CD4-positive, alpha-beta T cell treated with Interleukin-6 at 100 ng/mL for 8 hours (primary cell): ENCODE measurements at places on chromosomes 7 and 10.

GRCh38 chr10:91614225-91614624, 18.6 kb downstream of the PPP1R3C start:
- no peak for DNase-seq

- no peak for DNase-seq
Observed at GRCh38 chr7:155172141-155172540, 102.0 kb downstream of the HTR5A start.

DNA sequence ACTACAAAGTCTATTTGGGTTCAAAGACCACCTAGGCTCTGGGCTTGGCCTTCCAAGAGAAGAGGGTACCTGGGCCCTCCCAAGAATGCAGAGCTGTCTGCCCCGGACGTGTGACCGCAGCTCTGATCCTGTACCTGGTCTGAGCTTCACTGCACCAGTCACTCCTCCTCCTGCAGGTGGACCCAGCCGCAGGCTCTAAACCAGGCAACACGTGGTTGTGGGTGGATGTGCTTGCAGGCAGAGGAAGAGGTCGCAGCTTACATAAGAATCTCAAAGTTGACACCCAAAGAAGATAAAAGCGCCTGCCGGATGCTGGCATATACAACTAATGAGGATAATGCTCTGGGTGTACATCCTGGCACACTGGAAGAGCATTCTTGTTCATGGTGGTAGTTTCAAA, 9.4 kb upstream of the PFKP start:
- no peak for DNase-seq

GRCh38 chr10:100562008-100562672, 26.4 kb downstream of the HIF1AN start:
- DNase-seq = peak; percentile 64

DNA sequence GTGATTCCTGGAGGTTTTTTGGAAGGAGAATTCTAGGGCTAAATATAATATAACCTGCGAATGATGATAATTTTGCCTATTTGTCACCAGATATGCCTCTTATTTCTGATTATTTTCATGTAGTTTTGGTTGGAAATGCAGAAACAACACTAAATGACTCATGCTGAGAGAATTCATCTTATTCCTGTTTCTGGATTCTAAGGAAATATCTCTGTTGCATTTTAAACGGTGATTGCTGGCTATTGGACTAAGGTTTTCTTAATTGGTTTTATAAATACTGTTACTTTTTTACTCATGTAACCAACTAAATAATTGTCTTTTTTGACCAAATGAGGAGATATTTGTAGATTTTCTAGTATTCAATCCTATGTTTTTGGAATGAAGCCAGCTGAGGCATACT, 204.9 kb upstream of the NPSR1 start:
- DNase-seq = no peak

DNA sequence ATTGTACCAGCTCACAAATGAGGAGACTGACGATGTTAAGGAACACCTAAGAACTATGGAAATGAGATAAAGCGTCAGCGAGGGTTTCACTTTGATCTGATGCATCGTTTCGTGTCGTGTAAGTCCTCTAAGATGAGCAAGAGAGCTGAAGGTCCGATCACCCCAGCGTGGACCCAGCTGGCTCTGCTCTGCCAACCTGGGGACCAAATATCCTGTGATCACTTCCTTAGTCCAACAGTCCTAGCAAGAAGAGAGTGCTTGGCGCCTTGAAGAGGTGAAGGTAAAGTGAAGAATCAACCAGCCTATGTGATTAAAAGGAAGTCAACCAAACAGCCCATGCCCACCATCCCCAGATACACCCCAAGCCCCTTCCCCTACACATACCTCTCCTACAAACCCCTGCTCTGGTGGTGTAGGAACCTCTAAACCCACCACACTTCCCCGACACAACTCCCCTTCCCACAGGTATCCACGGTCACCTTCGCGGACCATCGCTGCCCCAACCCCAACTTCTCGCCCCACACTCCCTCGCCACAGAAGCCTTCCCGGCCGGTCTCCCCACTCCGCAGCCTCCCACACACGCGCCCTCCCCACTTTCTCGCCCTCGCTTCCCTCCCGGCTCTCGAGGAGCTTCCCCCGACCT, 722 bp downstream of the UPF2 start:
- DNase-seq = peak; percentile 14

DNA sequence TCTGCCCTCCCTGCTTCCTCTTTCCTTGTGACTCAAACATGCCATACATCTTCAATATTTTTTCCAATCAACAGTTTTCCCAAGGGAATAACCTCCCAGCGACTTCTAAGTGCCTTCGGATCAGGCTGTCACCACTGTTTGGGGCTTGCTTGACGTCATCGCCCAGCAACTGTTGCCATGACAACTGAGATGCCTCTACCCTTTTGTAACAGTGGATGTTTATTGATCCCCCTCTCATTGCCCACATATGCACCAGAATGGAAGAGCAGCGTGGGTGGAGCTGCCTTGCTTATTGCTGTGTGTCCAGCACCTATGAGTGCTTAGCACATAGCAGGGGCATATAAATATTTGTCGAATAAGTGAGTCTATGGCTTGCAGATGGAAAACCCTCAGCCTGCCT, 14.4 kb downstream of the FFAR4 start:
- no peak for DNase-seq

- DNase-seq = no peak
Observed at GRCh38 chr10:73494213-73494612, 1.6 kb downstream of the PPP3CB start.

DNA sequence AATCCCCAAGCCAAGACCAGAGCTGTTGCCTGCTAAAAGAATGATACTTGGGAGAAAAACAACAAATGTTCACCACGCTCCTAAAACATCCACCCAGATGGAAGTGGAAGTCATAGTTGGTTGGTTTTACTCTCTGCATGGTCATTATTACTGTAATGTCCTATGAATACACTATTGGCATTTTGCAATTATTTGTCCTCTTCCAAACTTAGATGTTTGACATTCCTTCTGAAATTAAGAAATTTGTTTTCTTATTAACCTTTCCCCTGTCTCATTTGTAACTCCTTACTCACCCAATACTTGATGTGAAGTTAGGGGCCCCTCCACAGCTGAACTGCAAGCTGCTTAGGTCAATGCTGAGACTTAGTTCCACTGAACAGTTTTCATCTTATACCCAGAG, 383.3 kb downstream of the INHBA start:
- DNase-seq = no peak

- no peak for DNase-seq
Observed at GRCh38 chr10:687583-688311, 1.7 kb downstream of the DIP2C start.

DNA sequence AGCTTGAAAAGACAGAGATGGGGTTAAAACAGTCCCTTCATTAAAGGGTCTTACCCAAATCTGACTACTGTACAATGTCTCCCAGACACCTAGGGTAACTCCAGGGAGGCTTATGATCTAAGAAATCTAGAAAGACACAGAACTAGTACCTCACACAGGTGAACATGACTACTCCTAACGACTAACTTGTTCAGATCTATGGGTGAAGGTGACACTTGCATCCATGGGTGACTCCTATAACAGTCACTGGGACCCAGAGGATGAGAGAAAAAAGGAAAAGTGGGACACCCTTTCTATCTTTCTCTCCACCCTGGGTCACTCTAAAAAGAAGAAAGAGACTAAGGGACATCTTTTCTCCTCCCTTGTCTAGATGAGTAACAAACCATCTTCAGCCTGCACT, 19.2 kb downstream of the AKR1C8 start:
- no peak for DNase-seq

- DNase-seq = no peak
Observed at GRCh38 chr7:15571301-15571878, 9.6 kb upstream of the AGMO start.

DNA sequence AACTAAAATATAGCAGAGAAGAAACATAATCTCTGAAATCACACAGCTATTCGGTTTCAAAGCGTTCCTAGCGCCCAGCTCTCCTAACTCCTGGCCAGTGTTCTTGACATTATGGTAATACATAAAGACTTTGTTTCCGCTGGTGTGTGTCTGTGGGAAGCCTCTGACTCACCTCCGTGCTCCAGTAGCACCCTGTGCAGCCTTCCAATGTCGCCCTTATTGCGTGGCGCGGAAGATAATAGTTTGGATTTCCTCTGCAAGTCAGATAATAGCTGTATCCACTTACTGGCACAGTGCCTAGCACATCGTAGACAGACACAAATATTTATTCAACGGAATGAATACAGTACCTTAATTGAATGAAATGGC, 570 bp downstream of the BMS1 start:
- no peak for DNase-seq

DNA sequence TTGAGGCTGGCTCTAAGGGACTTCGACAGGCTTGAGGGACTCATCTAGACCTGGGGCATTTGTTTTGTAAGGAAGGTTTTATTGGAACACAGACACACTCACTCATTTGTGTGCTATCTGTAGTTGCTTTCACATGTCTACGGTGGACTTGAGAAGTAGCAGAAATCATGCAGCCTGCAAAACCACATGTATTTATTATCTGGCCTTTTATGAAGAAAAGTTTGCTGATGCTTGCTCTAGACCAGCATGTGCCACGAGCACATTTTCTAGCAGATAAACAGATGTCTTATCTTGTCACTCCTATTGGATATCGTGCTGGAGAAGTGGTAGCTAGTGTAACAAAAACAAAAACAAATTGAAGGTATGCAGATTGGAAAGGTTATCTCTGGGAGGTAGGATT, 9.8 kb downstream of the UPP1 start:
- no peak for DNase-seq

DNA sequence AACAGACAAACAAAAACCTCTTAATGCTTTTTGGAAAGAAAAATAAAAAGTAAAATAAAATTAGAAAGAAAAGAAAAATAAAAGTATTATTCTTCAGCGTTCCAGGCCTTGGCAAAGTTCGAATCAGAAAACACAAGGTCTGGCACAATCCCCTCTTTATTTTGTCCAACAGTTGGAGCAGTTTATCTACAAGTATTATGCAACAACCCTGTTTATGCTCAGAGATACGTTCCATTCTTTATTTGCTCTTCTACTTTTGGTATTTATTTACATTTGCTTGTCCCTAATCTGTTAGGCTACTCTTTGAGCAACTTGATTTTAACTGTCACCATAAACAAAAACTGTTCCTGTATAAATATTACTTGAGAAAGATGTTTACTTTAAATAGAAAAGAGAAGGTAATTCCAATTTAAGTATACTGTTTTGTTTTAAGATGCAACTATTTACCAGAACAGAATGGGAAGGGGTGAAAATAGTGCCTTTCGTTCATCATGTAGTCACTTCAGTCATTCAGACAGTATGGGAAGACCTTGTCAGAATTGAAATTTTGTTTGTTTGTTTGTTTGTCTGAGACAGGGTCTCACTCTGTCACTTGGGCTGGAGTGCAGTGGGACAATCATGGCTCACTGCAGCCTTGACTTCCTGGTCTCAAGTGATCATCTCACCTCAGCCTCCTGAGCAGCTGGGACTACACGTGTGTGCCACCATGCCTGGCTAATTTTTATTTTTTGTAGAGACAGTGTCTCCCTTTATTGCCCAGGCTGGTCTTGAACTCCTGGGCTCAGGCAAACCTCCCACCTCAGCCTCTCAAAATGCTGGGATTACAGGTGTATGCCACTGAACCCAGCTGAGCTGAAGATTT, 5.7 kb downstream of the PDK4 start:
- no peak for DNase-seq

DNA sequence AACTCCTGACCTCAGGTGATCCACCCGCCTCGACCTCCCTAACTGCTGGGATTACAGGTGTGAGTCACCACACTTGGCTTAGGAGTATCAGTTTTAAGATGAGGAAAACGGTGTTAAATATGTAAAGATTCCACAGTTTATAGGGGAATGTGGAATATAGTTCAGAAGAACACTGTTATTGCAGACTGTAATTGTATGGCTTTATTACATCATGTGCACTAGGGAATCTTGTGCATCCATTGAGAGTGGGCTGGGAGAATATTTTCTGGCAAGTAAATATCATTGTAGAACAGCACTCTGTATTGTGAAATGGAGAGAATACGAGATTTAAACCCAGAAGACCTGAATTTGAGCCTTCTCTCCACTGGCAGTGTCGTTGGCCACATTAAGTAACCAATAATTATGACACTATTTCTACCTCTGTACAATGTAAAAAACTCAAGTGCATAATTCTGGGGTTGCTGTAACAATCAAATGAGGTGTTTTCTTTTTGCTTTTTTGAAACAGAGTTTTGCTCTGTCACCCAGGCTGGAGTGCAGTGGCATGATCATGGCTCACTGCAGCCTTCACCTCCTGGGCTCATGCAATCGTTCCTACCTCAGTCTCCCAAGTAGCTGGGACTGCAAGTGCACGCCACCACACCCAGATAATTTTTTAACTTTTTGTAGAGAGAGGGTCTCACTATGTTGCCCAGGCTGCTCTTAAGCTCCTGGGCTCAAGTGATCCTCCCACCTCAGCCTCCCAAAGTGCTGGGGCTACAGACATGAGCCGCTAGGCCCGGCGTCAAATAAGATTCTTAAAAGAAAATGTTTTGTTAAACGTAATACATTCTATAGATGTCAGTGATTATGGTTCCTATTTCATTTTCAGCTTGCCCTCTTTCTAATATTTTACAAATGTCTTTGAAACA, 12.0 kb upstream of the PARD3 start:
- no peak for DNase-seq

DNA sequence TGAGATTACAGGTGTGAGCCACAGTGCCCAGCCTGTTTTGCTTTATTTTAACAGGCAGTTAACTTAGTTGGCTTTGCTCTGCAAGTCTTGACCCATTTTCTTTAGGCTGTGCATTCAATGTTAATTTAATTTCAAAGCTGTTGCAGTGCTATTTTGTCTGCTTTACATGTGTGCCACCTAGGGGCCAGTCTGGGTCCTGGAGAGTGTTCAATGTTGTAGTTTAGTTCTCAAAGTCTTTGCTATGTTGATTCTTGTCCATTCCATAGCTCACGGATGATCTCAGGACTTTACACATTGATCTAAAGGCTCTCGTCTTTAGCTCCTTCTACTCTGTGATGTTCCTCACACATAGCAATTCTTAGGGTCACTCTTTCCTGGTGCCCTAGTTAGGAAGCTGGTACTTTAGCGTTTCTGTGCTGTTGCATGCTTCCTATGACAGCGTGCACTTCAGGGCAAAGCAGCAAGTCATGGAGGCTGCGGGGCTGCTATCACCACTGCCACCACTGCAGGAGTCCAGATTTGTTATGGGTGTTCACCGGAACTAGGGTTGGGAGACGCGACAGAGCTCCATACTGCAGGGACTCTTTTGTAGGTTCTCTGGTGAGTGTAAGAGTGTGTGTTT, 16.4 kb upstream of the ABCA13 start:
- DNase-seq = peak; percentile 20

DNA sequence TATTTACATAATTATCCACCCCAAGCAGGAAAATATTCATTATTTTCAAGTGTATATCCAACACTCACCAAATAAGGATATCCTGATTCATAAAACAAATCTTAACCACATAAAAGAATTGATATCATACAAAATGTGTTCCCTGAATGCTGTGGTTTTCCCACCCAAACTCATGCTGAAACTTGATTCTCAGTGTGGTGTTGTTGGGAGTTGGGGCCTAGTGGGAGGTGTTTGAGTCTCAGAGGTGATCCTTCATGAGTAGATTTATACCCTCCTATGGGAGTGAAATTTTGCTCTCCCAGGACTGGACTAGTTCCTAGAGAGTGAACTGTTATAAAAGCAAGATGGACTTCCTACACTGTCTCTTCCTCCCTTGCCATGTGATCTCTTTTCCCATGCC, 1028.3 kb downstream of the SORCS1 start:
- no peak for DNase-seq
